ENCODE measurements at places on chromosomes 2 and 18.

DNA sequence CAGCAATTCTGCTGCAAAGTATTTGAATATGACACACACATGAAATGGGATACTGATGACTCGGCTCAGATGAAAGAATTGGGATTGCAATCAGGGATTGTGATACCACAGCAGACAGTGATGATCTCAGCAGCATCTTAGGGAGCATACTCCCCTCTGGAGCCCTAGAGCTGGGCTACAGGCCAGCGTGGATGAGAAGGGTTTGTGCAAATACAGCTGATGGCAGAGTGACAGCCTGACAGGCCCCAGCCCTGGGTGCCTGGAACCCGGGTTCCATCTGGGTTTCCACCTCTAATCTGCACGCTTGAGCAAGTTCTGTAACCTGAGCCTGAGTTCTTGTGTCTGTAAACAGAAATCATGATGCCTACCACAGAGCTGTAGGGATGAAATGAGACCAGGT, 418.0 kb downstream of the LRATD1 start:
- no peak for DNase-seq

DNA sequence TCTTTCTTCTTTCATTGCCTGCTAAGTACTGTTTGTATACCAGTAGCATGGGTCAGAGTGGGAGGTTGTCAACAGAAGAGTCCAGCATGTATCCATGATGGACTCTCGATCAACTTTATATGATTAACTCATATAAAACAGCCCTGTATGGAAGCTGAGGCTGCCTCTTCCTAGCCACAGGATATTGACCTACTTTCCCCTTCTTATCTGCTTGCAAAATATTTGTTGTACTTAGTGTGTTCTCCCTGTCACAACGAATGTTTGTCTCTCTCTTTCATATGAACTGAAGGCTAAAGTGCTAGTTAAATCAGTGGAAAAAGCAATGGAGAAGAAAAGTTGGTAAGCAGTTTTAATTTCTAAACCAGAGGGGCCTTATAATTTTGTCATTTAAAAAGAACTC, 17.8 kb downstream of the MYO1B start:
- DNase-seq, result no peak

DNA sequence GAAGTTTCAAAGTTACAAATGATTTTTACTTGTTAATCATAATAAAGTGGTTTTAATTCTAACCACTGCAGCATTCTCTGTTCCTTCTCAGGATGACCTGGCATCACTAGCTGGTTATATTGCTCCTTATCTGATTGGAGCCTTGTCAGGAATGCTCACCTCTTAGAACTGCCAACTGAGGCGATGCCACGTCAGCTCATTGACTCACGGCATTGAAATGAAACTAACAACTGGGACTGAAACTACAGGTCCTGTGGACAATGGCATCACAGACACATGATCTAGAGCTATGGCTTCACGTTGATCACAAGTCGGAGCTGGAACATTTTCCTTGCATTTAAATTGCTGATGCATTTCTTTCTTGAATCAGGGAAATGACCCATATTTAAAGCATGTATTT, 54.9 kb upstream of the MAP2 start:
- DNase-seq, result no peak

DNA sequence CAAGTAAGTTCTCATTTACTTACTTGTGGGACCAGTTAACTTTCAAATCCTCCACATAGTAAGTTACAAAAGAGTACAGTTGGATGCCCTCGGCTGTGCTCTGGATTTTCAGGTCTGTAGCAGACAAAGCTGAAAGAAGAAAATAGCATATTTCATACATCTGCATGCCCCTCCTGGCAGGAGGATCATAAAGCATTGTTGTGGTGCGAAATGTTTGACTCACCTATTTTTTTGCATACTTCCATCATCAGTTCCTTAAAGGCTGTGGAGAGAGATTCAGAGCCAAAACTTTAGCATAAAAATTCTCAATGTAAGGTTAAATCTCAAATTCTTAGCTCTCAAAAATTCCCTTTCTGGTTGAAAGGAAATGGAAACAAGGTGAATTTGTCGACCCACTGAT, 70.8 kb upstream of the LPIN2 start:
- no peak for DNase-seq

GRCh38 chr2:222025881-222026271, 272.9 kb downstream of the PAX3 start:
- no peak for DNase-seq

GRCh38 chr2:9674891-9675414, 44.2 kb upstream of the YWHAQ start:
- no peak for DNase-seq

DNA sequence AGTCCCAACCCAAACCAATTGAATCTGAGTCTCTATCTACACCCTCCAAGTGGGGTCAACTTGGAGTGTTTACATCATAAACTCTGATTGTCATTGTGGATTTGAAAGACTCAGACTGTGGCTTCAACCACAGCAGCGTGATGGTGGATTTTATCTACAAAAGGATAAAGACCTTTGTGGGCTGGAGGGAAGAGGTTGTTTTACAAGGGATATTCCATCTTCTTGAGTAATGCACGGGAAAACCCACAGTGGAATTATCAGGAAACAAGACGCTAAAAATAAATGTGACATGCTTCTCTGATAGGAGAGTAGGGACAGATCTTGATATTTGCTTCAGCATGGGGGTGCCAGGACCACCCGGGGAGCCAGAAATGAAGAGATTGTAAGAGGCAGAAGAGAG, 93.5 kb downstream of the LPIN1 start:
- no peak for DNase-seq

DNA sequence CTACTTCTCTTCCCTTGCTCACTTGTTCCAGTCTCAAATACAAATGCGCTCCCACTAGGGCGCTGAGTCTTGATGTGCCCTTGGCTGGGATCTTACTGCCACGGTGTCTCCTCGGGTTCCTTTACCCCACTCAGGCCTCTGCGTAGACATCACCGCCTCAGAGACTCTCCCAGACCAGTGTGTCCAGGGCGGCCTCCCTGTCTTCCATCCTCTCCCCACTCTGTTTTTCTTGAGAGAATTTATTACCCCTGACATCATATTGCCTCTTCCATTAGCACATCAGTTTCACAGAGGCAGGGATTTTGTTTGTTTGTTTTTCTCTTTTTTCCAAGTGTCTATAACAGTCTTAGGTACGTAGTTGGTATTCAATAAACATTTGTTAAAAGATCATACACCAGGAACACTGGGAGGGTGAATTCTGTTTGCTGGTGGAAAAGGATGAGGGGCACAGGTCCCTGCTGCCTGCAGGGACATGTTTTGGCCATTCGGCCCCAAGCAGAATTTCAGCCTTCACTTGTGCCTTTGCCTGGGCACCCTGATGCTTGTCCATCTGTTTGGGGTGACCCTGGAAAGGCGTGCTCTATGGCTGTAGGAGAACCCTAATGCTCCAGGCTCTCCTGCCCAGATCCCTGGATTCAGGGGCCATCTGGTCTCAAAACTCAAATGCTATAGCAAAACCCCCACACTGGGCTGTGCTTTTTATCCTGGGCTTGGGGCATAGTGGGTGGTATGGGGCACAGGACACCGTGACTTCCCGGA, 55.0 kb downstream of the RPL37A start:
- DNase-seq, result no peak

GRCh38 chr2:20382965-20383810, 32.5 kb upstream of the PUM2 start:
- no peak for DNase-seq

- no peak for DNase-seq
Observed at GRCh38 chr2:172582656-172583055, 26.8 kb downstream of the PDK1 start.

DNA sequence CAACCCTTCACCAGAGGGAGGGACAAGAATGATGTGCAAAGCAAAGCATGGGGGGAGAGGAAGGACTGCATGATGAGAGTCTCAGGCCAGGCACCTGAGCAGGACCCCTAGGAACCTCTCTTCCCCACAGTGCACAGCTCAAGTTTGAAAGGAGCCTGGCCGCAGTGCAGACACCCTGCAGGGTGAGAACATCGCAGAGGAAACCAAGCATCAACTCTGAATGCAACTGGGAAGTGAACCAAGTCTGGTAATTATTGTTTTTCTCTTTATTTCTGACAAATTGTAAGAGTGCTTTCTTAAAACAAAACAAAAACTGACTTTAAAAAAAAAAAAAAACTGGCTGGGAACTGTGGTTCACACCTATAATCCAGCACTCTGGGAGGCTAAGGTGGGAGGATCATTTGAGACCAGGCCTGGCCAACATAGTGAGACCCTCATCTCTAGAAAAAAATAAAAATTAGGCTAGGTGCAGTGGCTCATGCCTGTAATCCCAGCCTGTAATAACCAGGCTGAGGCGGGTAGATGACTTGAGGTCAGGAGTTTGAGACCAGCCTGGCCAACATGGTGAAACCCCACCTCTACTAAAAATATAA, 15.3 kb downstream of the NPC1 start:
- DNase-seq, result no peak

DNA sequence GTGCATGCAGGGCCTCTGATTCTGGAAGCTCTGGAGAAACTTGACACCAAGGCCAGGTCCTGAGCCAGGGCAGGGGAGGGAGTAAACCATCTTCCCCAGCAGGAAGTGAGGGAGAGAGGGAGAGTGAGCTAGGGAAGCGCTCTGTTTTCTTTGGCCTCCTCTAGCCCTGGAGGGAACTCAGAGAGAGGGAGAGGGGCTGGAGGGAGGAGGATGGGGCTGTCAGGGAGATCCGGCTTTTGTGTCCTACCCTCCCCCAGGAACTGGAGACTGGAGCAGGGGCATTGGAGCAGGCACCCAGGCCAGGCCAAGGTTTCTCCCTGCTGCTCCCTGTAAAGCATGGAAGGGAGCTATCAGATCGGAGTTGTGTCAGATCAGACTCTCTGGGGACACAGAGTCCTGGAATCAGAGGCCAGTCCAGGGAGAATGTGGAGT, 22.7 kb upstream of the PKDCC start:
- no peak for DNase-seq

DNA sequence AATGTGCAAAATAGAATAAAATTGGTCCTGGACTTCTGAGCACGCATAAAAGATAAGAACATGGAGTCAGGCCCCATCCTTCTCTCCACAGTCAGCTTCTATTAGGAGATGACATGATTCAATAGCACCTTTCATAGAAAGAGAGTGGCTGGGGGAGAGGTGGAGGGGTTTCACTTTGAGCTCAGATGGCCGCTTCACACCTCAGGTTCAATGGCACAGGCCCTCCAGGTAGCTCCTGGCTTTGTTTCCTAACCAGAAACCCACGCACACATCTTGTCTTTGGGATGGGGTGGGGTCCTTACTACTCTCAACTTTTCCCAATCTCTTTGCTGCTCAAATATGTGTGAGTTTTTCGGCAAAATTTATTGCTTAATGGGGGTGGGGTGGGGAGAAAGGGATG, 332.3 kb downstream of the CLIP4 start:
- no peak for DNase-seq

GRCh38 chr2:158498749-158499136, 42.0 kb downstream of the PKP4 start:
- DNase-seq, result no peak

DNA sequence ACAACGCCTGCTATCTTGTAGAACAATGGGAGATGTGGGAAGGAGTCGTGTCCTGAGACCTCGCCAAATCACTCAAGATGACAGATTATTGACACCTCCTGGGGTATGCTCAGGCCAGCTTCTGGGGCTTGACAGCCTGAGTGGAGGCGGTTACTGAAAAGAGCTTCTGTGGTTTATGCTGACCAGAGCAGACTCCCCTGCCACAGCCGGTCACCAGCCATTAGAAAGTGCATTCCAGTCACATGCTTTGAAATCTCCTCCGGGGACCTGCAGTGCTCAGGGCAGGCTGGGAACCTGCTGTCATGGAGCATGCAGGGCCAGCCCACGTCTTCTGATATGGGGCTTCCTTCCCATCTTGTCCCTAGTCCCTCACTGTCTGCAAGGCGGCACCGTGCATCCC, 215.9 kb downstream of the SEPTIN10 start:
- no peak for DNase-seq

DNA sequence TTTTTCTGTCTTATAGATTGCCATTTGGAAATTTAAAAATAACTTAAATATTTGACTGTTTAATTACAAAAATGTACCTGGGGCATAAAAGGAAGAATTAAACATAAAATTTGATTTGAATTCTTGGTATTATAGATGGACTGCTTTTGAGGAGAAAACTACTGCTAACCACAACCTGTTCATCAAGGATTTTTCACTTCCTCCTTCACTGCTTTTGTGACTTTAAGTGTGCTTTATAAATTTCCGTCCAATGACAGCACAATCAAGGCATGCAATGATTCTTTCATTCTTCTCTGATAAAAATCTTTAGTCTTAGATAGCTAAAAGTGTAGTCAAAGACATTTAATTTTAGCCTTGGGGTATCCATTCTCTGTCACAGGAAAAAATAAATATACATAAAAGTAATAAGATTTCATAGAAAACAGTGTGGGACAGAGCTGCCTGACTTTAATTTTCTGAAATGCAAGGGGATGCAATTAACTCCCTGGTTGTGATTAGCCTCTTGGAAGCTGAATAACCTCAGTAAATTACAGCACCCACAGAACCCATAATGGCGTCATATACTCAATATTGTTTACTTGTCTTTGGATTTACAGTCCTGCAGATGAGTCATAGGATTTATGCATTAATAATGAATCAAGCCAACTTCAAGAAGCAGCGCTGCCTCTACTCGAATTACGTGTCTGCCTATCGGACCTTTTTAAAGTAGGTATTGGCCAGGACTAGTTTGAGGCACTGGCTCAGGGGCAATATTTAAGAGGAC, 587.9 kb downstream of the NRXN1 start:
- no peak for DNase-seq

GRCh38 chr2:150140777-150141176, 346.7 kb downstream of the RND3 start:
- DNase-seq, result no peak

DNA sequence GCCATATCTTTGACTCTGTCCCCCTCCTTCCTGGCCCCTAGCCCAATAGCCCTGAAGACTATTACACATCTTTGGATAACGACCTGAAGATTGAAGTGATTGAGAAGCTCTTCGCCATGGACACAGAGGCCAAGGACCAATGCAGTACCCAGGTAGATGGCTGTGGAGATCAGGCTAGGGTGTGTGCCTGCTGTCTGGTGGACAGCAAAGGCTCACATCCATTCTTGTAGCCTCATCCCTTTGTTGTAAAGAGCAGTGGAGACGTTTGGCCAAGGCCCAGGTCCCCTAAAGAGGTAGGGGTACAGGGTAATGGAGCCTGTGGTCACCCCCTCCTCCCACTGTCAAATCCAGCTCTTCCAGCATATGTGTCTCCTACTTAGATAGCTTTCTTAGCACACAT, 81.4 kb downstream of the EPAS1 start:
- DNase-seq, result no peak

DNA sequence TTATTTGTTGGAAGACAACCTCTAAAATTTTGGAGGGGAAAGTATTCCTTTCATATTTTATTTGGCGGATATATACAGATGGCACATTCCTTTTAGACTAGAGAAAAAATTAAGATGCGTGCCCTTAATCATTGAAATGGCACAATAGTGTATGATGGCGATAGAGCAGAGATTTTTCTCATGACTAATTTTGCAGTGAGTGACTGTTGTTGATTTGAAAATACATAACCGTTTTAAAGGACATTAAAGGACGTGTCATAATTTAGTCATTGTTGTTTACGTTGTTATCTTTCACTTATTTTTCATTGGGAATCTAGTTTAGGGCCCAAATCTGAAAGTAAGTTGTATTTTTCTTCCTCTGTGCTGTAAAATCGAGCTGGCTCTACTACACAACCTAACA, 61.7 kb downstream of the CERS6 start:
- DNase-seq, result no peak

GRCh38 chr2:204335451-204336058, 209.7 kb upstream of the PARD3B start:
- DNase-seq, result no peak
